ENCODE measurements at places on chromosomes 5 and 9. TPM values are rescaled to one million over a fixed set of nuclear protein-coding genes. Genes with fewer than 3 reads are reported as not detected.

The PHPT1 gene
- 134 TPM for total RNA-seq

The TXNDC8 gene
- total RNA-seq, result not detected

The IFNB1 gene
- total RNA-seq, result not detected

- no peak overlapping the region for H3K4me3 ChIP-seq
- no peak for DNase-seq
- no peaks in the 10 kb centered on the region for H3K36me3 ChIP-seq
- H3K27ac ChIP-seq, result no peak overlapping the region
- peaks cover 8% of the 10 kb centered on the region for H3K4me1 ChIP-seq
Observed at GRCh38 chr9:81530846-81531245, 158.5 kb downstream of the TLE1 start.

The BHMT2 gene
- not detected for total RNA-seq

DNA sequence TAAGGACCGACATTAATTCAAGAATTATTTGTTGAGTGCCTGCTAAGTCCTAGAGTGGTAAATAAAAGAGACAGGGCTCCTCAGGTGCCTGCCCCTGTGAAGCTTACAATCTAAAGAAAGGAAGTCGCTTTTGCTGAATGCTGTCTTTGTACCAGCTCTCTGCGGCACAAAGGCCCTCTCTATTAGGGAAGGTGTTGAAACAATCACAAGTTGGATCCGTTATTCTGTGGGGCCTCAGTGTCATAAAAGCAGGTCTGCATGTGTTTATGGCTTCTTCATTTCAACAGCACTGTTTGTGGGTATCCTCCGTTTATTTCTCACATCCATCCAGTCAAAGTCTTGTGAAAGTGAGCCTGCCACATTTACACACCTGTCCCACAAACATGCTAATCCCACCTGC lies 7.0 kb upstream of the MVB12B start:
- no peak overlapping the region for H3K4me3 ChIP-seq
- H3K27me3 ChIP-seq, result no peaks in the 10 kb centered on the region
- H3K4me1 ChIP-seq, result peaks cover 4% of the 10 kb centered on the region
- no peak for DNase-seq

DNA sequence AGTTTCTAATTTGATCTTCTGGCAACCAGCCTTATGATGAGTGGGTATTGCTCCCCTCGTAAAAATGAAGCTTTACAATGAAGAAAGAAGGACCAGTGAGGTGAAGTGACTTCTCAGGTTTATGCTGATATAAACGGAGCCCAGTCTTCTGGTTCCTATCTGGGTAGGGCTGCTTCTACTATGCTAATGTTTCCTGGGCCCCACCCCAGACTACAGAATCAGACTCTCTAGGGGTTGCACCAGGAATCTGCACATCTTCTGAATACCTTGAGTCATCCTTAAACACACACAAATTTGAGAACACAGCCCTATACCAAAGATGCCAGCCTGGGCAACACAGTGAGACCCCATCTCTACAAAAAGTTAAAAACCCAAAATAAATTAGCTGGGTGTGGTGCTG lies 16.2 kb downstream of the BTF3 start:
- no peaks in the 10 kb centered on the region for H3K36me3 ChIP-seq
- no peaks in the 10 kb centered on the region for H3K4me1 ChIP-seq
- no peak overlapping the region for H3K27ac ChIP-seq
- no peak for DNase-seq

- no peak overlapping the region for H3K4me3 ChIP-seq
- H3K36me3 ChIP-seq, result peaks cover 3% of the 10 kb centered on the region
- H3K4me1 ChIP-seq, result peaks cover 21% of the 10 kb centered on the region
- no peak for DNase-seq
- H3K27me3 ChIP-seq, result peaks cover 2% of the 10 kb centered on the region
Observed at GRCh38 chr9:121191235-121191634, 10.4 kb downstream of the RAB14 start.

DNA sequence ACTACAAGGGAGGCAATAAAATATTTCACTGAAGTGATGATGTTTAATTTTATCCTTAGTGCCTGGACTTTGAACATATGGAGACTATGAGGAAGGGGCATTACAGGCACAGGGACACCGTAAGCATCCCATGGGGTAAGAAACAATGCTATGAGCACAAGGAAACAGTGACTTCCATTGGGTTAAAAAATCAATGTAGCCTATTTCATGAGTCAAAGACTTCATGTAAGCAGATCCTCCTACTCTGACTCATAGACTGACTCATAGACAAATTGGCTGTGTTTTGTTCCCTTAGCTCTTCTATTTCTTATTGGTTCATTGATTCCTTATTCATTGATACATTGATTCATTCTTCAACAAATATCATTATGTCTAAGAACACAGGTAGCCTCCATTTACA lies 351.0 kb downstream of the PRELID2 start:
- no peak overlapping the region for H3K4me3 ChIP-seq
- no peaks in the 10 kb centered on the region for H3K36me3 ChIP-seq
- H3K27ac ChIP-seq, result no peak overlapping the region
- peaks cover 3% of the 10 kb centered on the region for H3K27me3 ChIP-seq
- peaks cover 16% of the 10 kb centered on the region for H3K4me1 ChIP-seq

- no peak for DNase-seq
- peaks cover 9% of the 10 kb centered on the region for H3K27me3 ChIP-seq
- no peak overlapping the region for H3K4me3 ChIP-seq
- no peaks in the 10 kb centered on the region for H3K36me3 ChIP-seq
- peaks cover 20% of the 10 kb centered on the region for H3K4me1 ChIP-seq
Observed at GRCh38 chr9:5839572-5839902, 6.6 kb upstream of the ERMP1 start.

DNA sequence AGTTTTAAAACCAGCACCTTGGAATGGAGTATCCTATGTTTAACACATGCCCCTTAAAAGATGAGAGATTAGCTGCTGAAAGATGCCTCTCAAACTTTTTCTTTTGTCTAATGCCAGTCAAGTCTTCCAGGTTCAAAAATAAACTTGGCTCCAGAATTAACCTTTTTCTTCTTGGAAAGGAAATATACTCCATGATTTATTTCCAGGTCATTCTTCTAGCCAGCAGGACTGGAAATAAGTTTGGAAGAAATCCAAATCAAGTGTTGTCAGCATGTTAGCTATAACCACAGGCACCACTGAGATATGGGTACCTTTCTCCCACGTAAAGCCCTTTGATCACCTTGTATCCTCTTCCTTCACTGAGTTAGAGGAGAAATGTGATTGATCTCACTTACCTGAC lies 56.1 kb downstream of the NLN start:
- H3K4me3 ChIP-seq, result no peak overlapping the region
- H3K27ac ChIP-seq, result no peak overlapping the region
- H3K27me3 ChIP-seq, result no peaks in the 10 kb centered on the region
- H3K36me3 ChIP-seq, result peaks cover 9% of the 10 kb centered on the region
- no peaks in the 10 kb centered on the region for H3K4me1 ChIP-seq

The CDH9 gene
- not detected for total RNA-seq

The ADAMTSL2 gene
- total RNA-seq, result 5.9 TPM

DNA sequence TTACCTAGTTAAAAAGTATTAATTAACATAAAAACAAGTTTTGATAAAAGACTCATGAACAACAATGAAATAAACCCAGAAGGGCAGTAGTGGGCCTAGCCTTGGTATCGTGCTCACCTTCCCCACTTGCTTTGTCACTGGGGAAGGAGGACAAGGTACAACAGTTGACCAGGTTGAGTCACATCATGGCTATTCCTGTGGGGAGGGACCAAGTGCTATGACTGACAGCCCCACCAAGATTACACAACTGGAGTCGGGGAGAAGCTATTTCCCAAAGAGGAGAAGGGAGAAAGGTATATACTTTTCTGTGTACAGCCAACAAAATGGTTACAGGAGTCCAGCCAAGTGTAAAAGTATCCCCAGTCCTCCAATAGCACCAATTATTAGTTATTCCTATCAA lies 251.3 kb upstream of the RFX3 start:
- H3K27me3 ChIP-seq, result no peaks in the 10 kb centered on the region
- no peaks in the 10 kb centered on the region for H3K36me3 ChIP-seq
- H3K4me1 ChIP-seq, result peaks cover 7% of the 10 kb centered on the region
- no peak overlapping the region for H3K27ac ChIP-seq
- H3K4me3 ChIP-seq, result no peak overlapping the region

DNA sequence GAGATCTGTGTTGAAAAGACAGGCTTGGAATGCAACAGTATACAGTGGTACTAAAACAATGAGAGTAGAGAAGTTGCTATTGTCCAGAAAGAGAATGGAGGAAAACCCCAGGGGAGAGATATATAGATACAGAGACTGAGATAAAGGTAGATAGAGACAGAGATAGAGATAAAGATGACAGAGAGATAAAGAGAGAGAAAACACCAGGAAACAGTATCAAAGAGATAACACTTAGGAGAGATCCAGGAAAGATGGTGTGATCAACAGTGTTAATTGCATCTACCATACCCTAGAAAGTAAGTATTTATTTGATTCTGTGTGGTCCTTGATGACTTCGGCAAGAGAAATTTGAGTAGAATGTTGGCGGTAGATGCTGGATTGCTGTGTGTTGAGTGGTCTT lies 461.8 kb upstream of the RIOK2 start:
- H3K27me3 ChIP-seq, result no peaks in the 10 kb centered on the region
- no peak overlapping the region for H3K27ac ChIP-seq
- H3K36me3 ChIP-seq, result no peaks in the 10 kb centered on the region
- no peaks in the 10 kb centered on the region for H3K4me1 ChIP-seq
- no peak overlapping the region for H3K4me3 ChIP-seq

GRCh38 chr9:34802916-34803315 lies 93.0 kb upstream of the CCL21 start:
- no peak overlapping the region for H3K27ac ChIP-seq
- DNase-seq, result no peak
- no peaks in the 10 kb centered on the region for H3K4me1 ChIP-seq
- no peak overlapping the region for H3K4me3 ChIP-seq

GRCh38 chr9:18260521-18260920 lies 213.4 kb upstream of the ADAMTSL1 start:
- H3K4me1 ChIP-seq, result no peaks in the 10 kb centered on the region
- H3K4me3 ChIP-seq, result no peak overlapping the region

The CTNND2 gene
- total RNA-seq, result 3.6 TPM

The FGFR4 gene
- total RNA-seq, result 11.0 TPM

GRCh38 chr5:153429761-153430380 lies 60.6 kb upstream of the GRIA1 start:
- H3K4me3 ChIP-seq, result no peak overlapping the region
- H3K36me3 ChIP-seq, result no peaks in the 10 kb centered on the region
- H3K27ac ChIP-seq, result no peak overlapping the region
- DNase-seq, result no peak
- no peaks in the 10 kb centered on the region for H3K4me1 ChIP-seq

DNA sequence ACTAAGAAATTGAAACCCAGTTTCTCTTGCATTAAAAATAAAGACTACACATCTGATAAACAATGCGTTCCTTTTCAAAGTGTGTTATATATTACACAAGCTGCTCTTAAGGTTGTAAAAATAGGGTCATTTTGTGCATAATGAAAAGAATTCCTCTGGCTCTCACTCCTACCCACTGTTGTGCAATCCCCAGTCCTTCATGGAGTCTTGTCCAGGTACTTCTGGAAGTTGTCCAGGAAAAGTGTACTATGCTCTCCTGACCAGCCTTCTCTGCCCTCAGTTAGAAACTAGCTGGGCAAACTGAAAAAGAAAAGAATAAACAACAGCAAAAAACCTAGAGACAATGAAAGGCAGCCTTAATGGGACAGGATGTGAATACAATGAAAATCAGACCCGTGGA lies 345.5 kb upstream of the PAPPA start:
- no peaks in the 10 kb centered on the region for H3K36me3 ChIP-seq
- H3K4me1 ChIP-seq, result peaks cover 7% of the 10 kb centered on the region
- no peak for DNase-seq

The SEMA4D gene
- 14.8 TPM for total RNA-seq

DNA sequence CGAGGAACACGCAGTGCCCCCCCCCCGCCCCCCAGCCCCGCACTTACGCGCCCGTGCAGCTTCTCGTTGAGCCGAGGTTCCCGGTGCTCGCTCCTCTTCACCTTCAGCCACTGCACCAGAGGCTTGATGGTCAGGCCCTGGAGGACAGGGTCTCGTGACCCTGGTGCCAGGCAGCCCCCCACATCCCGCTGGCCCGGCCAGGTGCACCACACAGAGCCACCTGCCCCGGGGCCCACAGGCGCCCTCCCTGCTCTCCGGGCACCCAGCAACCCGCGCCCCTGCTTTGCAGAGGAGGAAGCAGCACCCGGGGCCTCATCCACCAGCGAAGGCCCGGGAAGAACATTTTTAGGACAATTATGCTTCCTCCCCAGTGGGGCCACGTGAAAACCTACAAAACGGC lies 39.0 kb downstream of the EXOC3 start:
- no peak overlapping the region for H3K4me3 ChIP-seq
- H3K4me1 ChIP-seq, result no peaks in the 10 kb centered on the region
- H3K36me3 ChIP-seq, result no peaks in the 10 kb centered on the region
- DNase-seq, result no peak
- H3K27me3 ChIP-seq, result peaks cover 5% of the 10 kb centered on the region

The FABP6 gene
- total RNA-seq, result 1.2 TPM

DNA sequence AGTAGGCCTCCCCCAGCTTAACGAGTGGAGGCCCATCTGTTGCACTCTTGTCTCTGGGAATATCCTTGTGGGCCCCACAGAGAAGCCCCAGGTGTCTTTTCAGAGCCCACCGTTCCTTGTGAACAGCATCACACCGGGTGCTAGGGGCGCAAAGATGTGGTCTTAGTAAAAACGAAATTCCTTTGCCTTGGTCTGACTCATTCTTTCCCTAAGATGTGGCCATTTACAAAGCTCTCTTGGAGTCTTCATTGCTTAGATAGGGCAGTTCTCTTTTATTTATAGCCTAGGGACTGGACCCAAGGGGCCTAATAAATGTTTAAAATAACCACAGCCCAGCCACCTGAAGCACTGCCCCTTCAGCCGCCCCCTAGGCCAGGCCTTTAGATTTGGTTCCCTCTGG lies 52.8 kb upstream of the RPL26L1 start:
- DNase-seq, result no peak
- H3K27me3 ChIP-seq, result peaks cover 11% of the 10 kb centered on the region
- H3K4me1 ChIP-seq, result peaks cover 6% of the 10 kb centered on the region
- peaks cover 4% of the 10 kb centered on the region for H3K36me3 ChIP-seq

GRCh38 chr5:135883441-135883840 lies 12.2 kb downstream of the IL9 start:
- no peak overlapping the region for H3K27ac ChIP-seq
- peak; percentile 16 for DNase-seq

DNA sequence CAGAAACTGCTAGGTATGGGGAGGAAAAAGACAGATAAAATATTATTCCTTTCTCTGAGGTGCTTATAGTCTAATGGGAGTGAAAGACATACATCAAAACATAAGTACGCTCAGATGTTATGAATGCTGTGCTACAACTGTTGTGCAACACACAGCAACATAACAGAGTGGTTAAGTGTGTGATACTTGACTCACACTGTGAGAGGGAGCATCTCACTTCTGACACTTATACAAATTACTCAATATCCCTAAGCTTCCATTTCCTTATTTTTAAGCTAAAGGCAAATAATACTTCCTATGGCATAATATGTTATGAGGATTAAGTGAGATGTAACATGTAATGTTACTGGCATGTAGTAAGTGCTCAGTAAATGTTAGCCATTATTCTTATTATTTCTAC lies 110.6 kb upstream of the FER start:
- peaks cover 13% of the 10 kb centered on the region for H3K4me1 ChIP-seq
- H3K36me3 ChIP-seq, result peaks cover 4% of the 10 kb centered on the region
- DNase-seq, result no peak
- H3K4me3 ChIP-seq, result no peak overlapping the region
- H3K27me3 ChIP-seq, result no peaks in the 10 kb centered on the region

Data from endothelial cell (in vitro differentiated cells).